Hematopoietic multipotent progenitor cell treated with erythropoietin and hydrocortisone succinate and interleukin-3 and kit ligand, for 8 days (in vitro differentiated cells): ENCODE measurements at places on chromosomes 4 and X.

DNA sequence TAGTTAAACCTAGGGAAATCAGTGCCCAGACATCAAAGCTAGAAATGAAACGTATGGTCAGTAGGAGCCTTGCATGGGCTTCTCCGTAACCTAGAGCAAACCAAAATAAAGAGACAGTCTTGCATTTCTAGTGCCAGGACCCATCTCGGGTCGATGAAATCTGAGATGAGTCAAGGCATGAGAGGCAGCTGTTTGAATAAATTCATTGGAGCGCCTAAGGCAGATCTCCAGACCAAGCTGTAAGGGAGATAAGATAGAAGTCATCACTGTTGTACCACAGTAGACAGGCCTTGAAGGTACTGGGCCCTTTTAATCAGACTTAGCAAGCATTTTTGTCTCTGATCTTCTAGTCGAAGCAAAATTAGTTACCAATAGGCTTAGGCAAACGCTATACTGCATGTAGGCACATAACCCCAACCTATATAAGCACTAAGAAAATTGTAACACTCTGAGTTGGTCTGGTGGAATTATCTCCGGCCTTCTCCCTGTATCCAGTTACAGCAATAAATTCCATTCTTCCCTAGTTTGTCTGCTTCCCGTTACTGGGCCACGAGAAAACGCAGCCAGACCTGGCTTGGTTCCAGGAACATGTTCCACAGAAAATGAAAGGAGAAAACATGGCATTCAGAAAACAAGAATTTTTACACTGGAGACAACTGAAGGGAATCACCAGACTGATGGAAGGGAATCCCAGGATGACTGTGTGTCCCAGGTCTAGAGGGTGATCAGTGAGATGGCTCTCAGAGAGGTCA is 21.1 kb upstream of the PAPSS1 start:
- no peak for DNase-seq

GRCh38 chr4:156251373-156252065 is 297.9 kb upstream of the CTSO start:
- no peak for DNase-seq

GRCh38 chr4:154485127-154485773 is 6.3 kb downstream of the DCHS2 start:
- DNase-seq, result no peak

- DNase-seq, result no peak
Observed at GRCh38 chrX:110796407-110796697, 735 bp upstream of the CHRDL1 start.

DNA sequence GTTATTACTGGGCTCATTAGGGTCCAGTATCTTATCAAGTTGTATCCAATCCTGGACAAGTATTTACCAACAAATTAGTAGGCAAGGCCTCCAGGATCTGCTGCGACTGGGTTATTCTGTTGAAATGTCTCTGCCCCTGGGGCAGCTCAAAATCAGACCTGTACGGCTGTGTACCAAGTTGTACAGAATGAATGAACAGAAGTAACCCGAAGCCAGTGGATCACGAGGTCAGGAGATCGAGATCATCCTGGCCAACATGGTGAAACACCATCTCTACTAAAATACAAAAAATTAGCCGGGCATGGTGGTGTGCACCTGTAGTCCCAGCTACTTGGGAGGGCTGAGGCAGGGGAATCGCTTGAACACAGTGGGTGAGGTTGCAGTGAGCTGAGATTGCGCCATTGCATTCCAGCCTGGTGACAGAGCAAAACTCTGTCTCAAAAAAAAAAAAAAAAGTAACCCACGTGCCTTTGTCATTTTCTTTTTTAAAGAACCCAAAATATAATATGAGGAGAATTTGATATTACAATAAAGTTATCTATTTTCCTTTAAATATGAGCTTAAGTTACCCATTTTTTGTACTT is 127.3 kb downstream of the CBR4 start:
- DNase-seq, result no peak

DNA sequence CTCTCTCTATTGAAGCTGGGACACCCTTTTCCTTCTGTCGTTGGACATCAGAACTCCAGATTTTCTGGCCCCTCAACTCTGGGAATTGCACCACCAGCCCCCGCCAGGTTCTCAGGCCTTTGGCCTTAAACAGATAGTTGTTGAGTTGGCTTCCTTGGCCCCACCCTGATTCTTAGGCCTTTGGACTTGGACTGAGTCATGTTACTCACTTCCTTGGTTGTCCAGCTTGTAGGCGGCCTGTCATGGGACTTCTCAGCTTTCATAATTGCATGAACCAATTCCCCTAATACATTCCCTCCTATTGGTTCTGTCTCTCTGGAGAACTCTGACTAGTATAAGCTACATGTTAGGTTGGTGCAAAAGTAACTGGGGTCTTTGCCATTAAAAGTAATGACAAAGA is 195.7 kb downstream of the GPAT3 start:
- DNase-seq, result no peak

GRCh38 chr4:91099666-91100065 is 972.5 kb downstream of the CCSER1 start:
- DNase-seq, result no peak

GRCh38 chr4:1010395-1011021 is 918 bp upstream of the FGFRL1 start:
- peak; percentile 62 for DNase-seq

- no peak for DNase-seq
Observed at GRCh38 chr4:184255871-184256642, 38.4 kb upstream of the ENPP6 start.

DNA sequence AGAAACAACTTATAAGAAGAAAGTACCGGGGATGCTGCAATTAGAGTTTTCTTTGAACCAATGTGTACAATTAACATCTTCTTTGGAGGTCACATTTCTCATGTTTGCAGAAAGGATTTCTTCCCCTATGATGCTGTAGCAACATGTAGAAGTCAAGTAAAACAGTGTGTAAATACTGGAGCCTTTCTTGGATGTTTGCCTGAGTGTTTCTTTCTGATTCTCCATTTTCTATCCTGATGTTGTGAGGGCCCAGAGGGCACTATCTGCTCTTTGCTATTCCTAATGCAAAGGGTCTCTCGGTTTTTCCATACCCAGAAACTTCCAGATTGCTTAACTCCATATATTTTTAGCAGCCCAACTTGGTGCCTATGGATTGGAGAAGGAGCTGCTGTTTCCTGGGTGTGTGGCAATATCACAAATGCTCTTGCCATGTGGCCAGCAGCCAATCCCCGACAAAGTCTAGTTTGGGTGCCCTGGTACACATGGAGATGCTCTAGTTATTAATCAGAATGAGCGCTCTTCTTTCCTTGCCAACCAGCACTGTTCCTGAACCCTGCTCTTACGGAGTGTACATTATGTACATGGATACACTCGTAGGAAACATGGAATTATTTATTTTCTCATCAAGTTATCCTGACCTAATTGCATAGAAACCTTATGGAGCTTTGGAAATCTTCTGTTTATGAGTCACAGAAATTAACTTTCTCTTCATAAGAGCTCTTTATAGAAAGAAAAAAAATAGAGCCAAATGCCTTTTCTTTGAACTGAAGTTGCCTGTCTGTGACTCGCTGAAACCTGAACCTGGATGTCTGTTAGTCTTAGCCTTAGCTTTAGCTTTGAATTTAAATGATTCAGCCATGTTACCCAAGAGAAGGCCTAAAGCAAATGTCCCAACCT is 67.0 kb upstream of the GPC4 start:
- no peak for DNase-seq

- no peak for DNase-seq
Observed at GRCh38 chr4:56937262-56937661, 29.6 kb downstream of the REST start.

DNA sequence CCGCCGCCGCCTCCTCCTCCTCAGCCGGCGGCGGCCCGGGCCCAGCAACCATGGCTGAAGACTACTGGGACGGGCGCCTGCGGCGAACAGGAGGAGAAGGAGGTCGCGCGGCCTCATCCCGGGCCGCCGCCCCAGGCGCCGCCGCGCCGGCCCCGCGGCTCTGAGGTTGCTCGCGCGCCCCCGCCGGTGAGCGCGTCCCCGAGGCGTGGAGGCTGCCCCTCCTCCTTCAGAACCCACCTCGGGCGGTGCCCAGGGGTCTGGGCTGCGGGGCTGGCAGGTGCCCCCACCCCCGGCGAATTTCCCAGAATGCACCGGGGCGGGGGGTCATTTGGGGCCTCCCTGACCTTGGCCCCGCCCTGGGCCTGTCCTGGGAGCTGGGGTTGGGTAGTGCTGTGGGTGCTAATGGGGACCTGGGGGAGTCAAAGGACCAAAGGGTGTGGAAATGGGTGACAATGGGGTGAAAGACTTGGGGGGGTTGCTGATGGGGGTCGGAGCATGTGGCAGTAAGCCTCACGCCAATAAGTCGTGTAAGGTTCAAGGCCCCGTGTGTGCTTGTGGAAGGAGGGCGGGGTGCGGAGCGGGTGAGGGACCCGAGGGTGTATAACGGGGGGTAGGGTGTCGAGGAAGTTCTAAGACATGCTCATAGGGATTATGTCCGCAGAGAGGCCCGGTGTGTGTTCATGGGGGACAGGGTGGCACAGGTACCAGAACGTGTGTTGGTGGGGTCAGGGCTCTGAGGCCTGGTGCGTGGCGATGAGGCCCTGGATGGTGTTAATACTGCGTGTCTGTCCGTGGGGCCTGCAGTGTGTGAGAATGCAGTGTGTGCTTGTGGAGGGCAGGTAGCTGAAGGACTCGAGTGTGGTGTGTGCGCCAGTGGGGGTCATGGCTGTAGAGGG is 687 bp downstream of the CDK16 start:
- peak; percentile 59 for DNase-seq

DNA sequence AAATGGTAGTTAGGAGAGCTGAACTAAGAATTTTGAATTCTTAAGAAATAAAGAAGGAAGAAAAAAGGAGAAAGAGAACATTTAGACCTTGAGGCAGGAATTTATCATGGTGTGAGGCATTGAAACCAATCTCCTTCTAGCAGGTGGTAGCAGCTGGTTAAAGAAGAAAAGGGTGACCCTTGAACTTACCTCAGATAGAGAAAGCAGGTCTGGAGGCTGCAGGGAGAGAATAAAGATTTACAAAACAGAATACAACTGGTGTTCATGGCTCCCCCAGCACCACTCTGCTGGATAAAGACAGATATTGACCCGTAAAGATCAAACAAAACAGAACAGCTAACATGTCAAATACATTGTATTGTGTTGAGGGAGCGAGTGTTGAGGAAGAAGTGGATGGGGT is 56.0 kb downstream of the NCAPG start:
- no peak for DNase-seq

DNA sequence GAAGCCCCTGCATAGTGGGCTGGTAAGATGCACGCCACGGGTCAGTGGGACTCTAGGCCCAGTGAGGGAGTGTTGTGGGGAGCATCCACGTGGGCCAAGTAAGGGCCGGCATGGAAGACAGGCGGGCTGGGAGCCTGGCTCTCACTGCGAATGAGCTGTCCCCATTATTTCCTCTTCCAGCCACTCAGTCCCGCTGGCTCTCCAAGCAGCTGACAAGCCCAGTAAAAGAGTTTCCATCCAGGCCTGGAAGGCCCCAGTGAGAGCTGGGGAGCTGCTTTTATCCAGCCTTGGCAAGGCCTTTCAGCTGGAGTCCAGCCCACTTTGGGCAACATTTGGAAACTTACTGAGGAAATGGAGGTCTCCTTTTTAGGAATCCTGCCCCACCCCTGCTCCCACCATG is 24.9 kb downstream of the APLN start:
- no peak for DNase-seq
